Activated CD8-positive, alpha-beta memory T cell treated with anti-CD3 and anti-CD28 coated beads, Interleukin-2, amount 10 ng/mL, durations not matched to agents 7 days and 5 days (primary cell): ENCODE measurements at places on chromosomes 7 and 10.

GRCh38 chr10:102509387-102509786 lies 5.6 kb downstream of the SUFU start:
- DNase-seq: no peak

- DNase-seq: no peak
Measured at GRCh38 chr10:68172324-68172723, 59.6 kb downstream of the ATOH7 start.

DNA sequence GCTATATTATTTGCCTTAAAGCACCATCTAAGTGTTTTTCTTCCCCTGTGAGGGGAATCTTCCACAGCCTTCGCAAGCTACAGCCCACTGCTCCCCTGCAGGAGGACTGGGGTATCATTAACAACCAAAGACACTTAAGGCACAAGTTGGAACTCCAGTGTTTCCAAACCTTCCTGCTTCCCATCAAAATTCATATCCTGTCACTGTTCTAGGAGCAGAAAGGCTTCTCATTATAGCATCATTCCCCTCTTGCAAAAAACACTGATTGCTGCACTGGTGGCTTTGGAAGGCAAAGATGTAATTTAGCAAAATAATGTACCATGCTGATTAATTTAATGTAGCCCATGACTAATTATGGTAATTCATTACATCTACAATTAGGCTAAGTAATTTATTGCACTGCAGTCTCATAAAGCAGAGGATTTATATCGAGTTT lies 207.2 kb downstream of the SKAP2 start:
- no peak for DNase-seq

DNA sequence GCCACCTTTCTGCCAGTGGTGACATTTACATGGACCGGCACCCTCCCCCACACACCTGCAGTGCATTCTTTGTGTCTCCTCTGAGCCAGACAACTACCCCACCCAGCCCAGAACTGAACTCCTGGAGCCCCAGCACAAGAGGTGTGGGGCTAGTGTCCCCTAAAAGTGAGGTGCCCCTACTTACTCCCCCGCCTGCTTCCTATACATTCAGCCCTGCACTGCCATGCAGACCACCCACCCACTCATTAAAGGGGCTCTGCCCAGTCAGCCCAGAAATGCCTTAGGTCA lies 1.9 kb downstream of the SAP25 start:
- DNase-seq: no peak

- no peak for DNase-seq
Measured at GRCh38 chr10:110764793-110765512, 106.8 kb upstream of the PDCD4 start.

DNA sequence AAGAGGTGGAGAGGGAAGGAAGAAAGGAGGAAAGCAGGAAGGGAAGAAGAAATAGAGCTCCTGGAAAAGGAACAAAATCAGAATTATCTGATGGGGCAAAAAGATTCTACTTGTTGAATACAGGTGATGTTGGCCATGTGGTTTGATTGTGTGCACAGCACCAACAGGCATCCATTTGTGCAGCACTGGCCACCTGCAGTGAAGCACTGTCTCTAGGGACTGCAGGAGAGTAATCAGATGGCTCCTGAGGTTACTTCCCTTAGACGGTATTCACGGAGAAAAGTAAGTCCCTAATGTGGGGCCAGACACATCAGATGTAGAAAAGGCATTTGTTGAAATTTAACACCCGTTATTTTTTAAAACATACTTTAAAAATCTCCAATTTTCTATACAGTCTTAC lies 135.3 kb upstream of the VIPR2 start:
- DNase-seq: no peak

GRCh38 chr7:122256046-122256445 lies 48.5 kb downstream of the FEZF1 start:
- DNase-seq: no peak

DNA sequence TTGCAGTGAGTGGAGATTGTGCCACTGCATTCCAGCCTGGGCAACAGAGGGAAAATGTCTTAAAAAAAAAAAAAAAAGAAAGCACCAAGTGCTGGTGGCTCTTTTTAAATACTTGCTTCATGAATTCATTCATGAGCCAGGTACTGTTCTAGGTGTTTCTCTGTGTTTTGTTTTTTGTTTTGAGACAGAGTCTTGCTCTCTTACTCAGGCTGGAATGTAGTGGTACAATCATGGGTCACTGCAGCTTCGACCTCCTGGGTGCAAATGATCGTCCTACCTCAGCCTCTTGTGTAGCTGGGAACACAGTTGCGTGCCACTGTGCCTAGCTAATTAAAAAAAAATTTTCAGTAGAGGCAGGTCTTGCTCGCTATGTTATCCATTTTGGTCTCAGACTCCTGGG lies 5.3 kb downstream of the STOX1 start:
- no peak for DNase-seq

GRCh38 chr10:29839826-29840515 lies 205.2 kb upstream of the SVIL start:
- no peak for DNase-seq

DNA sequence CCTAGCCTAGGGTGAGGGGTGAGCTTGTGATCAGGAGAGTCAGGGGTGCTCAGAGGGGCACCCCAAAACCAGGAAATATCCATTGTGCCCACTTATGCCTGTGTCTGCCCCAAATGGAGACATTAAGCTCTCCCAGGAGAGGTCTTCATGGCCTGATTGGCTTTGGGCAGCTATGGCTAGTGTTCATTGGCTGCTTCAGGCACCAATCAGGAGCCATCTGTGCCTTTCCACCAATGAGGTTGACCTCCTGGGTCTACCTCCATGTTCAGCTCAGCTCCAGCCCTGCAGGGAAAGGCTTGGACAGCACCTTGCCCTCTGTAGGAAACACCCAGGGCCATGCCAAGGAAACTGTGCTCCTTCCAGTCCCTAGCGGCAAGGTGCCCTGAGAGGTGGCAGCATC lies 23.9 kb upstream of the HSPB1 start:
- no peak for DNase-seq

GRCh38 chr7:14085901-14086300 lies 96.4 kb upstream of the ETV1 start:
- no peak for DNase-seq

GRCh38 chr7:81478664-81479063 lies 291.2 kb downstream of the HGF start:
- DNase-seq: no peak

GRCh38 chr10:77608281-77608680 lies 29.3 kb downstream of the KCNMA1 start:
- DNase-seq: no peak

DNA sequence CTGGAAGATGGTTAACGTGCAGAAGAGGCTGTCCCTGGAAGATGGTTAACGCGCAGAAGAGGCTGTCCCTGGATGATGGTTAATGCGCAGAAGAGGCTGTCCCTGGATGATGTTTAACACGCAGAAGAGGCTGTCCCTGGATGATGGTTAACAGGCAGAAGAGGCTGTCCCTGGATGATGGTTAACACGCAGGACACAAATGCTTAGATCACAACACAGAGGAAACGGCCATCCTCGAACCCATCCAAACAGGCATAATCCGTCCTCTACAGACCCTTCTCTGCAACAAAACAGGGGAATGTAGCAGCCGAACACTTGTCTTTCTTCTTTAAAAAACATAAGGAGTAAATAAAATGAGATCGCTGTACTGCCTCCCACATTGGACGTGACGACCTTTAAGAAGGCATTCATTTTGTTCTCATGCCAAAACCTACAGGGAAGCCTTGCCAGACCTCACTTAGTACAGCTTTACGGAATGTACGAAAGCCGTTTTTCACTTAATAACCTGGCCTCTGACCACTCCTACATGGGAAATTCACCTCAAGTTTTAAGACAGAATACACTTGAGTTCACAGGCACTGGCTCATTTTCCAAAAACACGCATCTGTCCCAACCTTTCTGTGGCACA lies 245.2 kb downstream of the ZMYND11 start:
- no peak for DNase-seq

DNA sequence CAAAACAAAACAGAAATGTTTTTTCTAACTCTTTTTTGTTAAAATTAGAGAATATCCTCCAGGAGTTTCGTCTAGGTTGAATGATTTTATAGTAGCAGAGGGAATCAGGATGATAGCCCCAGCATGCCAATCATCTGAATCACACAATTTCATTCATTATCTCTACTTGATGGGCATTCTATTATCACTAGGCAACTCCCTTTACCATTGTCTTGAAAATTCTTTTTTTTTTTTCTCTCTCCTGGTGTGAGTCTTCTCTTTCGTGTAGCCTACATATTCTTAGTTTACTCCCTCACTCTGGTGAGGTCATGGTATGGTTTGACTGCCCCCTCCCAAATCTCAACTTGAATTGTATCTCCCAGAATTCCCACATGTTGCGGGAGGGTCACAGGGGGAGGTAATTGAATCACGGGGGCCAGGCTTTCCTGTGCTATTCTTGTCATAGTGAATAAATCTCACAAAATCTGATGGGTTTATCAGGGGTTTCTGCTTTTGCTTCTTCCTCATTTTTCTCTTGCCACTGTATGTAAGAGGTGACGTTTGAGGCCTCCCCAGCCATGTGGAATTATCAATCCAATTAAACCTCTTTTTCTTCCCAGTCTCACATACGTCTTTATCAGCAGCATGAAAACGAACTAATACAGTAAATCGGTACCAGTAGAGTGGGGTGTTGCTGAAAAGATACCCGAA lies 105.0 kb downstream of the OTUD1 start:
- DNase-seq: no peak

GRCh38 chr10:91672021-91672608 lies 39.2 kb upstream of the PPP1R3C start:
- no peak for DNase-seq

- no peak for DNase-seq
Measured at GRCh38 chr10:66827353-66827752, 98.5 kb upstream of the LRRTM3 start.

DNA sequence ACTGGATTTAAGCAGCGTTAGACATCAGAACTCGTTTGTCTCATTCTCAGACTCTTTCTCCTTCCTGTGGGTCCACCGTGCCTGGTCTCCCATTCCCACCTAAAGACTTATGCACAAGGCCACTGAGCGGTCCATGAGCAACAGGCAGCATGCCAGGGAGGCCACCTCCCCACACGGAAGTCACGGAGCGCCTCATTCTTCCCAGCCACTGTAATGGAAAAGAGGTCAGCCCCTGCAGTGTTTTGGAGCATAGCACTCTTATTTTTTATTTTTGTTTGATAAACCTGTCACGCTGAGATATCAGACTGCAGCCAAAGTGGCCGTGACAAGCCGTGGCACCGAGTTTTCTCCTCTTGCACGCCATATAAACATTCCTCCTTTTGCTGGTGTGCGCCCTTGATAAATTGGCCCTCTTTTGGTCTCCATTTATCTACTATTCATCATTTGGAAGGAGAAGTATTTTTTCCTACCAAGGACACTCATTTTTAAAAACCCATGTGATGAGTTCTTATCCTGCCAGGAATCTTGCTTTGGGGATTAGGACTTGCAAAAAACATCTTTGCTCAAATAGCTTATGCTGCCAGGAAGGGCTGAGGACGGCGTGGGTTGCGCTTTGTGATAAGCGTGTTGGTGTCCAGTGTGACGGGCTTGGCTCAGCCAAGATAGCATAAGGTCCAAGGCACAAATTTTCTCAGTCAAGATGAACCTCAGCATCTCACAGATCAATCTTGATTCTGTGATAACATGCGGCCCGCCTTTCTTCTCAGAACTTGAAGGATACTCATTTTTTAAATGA lies 206.0 kb downstream of the CCDC3 start:
- no peak for DNase-seq

DNA sequence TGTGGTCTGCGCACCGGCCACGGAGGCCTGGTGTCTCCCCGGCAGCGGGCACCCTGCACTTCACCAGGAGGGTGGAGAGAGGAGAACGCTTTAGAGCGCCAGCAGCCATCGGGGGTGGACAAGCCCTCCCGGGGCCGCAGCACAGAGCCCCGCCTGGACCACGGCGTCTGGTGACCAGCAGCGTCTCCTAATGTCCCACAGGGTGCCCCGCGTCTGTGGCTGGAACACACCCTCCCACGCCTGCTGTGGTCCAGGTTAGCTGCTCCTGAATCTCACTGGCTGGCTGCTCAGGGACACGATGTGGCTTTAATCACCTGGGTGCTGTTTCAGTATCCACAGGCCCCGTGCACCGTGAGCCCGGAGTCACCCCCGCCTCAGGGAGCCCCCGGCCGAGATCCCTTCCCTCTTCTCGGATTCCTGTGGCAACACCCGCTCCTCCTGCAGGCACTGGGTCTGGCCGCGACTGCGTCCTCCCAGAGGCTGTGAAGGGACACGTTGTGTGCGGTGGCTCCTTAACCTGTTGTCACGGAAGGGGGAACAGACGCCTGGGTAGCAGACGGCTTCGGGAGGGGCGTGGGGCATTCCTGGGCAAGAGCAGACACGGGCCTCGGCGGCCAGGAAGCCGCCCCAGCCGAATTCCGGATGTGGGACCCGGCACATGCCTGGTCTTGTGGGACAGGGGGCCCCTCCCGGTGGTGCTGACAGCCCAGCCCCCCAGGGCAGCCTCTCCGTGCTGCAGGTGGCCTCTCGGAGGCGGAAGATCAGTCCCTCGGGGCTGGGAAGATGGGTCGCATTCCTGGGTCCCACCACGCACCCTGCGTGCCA lies 78.9 kb downstream of the FOXL3 start:
- DNase-seq: no peak

DNA sequence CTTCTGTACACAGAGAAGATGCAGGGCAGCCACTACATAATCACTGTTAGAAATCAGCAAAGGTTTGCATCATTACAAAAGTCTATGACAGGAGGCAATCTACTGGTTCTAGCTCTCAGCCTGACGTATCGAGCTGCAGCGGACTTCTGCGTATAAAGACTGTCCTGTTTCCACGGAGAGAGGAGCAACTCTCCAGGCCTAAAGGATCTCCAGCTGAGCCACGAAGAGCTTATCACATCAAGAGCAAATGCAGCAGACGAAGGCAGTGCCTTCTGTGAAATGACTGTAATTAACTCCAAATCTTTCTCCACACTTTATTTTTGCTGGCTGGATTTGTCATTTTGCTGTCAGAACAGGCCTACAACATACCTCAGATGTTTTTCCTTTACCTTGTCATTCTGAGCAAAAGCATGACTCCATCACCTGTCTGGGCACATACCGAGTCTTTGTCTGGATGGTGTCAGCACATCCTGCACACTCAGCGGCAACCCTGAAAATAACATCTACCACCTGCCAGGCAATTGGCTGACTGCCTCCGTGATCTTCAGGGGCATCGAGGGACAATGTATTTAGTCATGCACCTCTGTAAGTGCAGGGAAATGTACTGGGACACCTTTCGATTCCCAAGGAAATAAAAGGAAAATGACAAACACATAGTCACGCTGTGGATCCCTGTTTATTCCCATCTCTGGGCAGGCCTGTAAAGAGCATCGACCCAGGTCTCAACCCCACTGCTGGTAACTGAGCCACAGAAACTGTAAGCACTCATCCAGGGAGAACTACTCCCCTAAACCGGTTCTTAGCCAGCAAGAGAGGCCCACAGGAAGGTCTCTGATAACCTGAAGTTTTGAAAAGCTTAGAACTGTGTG lies 26.3 kb upstream of the SH3PXD2A start:
- DNase-seq: no peak
